ENCODE measurements at places on chromosomes 3 and 15. TPM values are rescaled to one million over a fixed set of nuclear protein-coding genes. Genes with fewer than 3 reads are reported as not detected.

Gene ACTC1
- not detected for total RNA-seq

Gene COL8A1
- total RNA-seq = not detected

Gene DAZL
- total RNA-seq = not detected

Gene GPR160
- total RNA-seq = 7.0 TPM

Gene TGM5
- not detected for total RNA-seq

Gene CPNE9
- total RNA-seq = not detected

Gene FRMD5
- total RNA-seq = 0.24 TPM

Gene NPHP3
- total RNA-seq = 16.7 TPM

Gene HDAC11
- total RNA-seq = 4.3 TPM

Gene C3orf62
- total RNA-seq = 3.0 TPM

Gene ACAN
- not detected for total RNA-seq

Gene ZNF660
- total RNA-seq = 0.10 TPM

Gene SLC22A13
- total RNA-seq = 0.12 TPM

Gene OXTR
- total RNA-seq = 0.64 TPM

Gene P2RY1
- total RNA-seq = 0.15 TPM

Gene CNOT10
- total RNA-seq = 54.7 TPM
